NCI-H2081 treated with DMSO at 0.1 percent for 48 hours (cell line): ENCODE measurements at places on chromosomes 1 and 21.

- no peak for DNase-seq
Measured at GRCh38 chr1:190043655-190044054, 434.0 kb downstream of the BRINP3 start.

- no peak for DNase-seq
Measured at GRCh38 chr1:204742676-204743251, 57.2 kb upstream of the LRRN2 start.

DNA sequence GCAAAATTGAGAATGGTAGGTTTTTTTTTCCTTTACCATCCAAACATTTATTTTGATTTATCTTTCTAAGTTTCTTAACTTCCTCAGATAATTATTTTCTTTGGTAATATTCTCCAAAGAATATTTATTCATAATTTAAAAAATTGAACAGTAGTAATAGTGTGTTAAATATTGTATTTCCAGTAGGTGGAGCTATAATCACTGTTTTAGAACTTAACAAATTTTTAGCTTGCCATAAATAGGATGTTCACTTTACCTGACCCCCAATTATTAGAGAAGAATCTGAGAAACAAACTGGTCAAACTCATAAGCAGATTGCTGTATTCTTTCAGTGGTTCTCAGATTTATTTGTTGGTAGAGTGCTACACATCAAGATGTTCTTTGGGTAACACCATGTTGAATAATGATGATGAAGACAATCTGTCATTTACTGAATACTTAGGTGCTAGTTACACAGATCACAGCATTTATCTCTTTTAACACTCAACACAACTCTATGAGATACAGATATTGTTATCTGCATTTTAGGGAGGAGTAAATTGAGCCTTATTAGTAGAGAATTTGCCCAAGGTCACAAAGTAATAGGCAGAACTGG, 82.4 kb upstream of the GPR88 start:
- no peak for DNase-seq

GRCh38 chr1:47711184-47711847, 273.5 kb downstream of the FOXD2 start:
- no peak for DNase-seq

DNA sequence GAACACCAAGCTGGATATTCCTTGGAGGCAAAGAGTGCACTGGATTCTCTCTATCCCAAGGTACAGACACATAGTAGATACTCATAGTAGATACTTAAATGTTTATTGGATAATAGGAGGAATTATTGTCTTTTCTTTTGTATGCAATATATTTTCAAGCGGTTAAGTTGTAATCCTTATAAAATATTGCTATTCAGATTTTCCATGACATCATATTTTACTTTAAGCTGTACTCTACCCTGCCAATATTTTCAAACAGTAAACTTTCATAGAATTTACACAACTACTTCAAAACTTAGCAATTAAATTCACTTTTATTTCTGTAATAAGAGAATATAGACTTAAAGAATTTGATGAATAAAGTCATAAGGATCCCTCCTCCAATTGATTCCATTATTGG, 546.5 kb upstream of the CAMK1G start:
- no peak for DNase-seq
